Esophagus mucosa (tissue), 1 donor: ENCODE measurements at places on chromosomes 7 and 10. TPM values are rescaled to one million over a fixed set of nuclear protein-coding genes. Genes with fewer than 3 reads are reported as not detected.

The ESYT2 gene
- 41.4 TPM for total RNA-seq

The EVX1 gene
- not detected for total RNA-seq

The OR9A2 gene
- not detected for total RNA-seq

The WNT2 gene
- total RNA-seq = not detected

The IL2RA gene
- 1.4 TPM for total RNA-seq

The CPA4 gene
- 9.4 TPM for total RNA-seq

The NPSR1 gene
- total RNA-seq = not detected

The HABP2 gene
- total RNA-seq = 0.04 TPM

The CADPS2 gene
- total RNA-seq = 2.4 TPM

DNA sequence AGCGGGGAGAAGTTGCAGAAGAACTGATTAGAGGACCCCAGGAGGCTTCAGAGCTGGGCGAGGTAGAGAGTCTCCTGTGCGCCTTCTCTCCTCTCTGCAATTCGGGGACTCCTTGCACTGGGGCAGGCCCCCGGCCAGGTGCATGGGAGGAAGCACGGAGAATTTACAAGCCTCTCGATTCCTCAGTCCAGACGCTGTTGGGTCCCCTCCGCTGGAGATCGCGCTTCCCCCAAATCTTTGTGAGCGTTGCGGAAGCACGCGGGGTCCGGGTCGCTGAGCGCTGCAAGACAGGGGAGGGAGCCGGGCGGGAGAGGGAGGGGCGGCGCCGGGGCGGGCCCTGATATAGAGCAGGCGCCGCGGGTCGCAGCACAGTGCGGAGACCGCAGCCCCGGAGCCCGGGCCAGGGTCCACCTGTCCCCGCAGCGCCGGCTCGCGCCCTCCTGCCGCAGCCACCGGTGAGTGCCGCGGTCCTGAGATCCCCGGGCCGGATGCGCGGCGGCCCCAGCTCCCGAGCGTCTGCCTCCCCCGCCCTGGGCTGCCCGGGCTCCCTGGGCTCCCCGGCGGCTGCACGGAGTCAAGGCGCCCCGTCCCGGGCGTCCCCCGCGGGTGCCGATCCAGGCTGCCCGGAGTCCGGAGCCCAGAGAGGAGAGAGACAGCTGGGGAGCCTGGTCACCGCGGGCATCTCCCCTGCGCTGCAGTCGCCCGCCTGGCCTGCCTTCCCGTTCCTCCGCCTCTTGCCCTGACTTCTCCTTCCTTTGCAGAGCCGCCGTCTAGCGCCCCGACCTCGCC is at the start of gene PLAU:
Gene PLAU (plus strand): TSS at position 369 of the 789 bp plus-strand sequence. CDS start 424 bp downstream, outside the sequence.
- peak; percentile 62 for ATAC-seq

GRCh38 chr7:452226-452751 is 67.4 kb downstream of the PDGFA start:
- ATAC-seq = no peak

GRCh38 chr10:78381107-78381506 is 347.4 kb downstream of the RPS24 start:
- ATAC-seq = no peak

GRCh38 chr10:7787150-7787856 is 490 bp downstream of the KIN start:
- peak; percentile 73 for ATAC-seq

DNA sequence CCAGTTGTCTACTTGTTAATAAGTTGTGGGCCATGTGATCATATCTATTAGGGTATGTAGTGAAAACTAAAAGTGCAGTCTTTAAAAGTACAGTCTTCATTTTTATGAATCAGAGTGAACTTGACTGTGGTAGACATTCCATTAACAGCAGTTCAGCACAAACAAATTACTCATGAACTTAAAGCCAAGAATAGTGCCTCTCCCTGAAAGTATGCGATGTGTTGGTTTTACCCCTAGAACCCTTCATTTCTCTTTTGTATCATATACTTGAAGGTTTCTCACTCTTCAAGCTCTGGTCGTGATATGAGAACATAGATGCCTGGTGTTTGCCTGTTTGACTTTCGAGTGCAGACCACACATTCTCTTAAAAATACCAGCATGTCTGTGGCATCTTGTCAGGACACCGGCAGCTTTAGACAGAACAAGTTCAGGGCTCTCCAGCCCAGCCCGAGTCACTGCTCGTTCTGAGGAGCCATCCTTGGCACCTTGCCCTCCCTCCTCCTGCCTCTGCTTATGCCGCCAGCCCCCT is 159.3 kb downstream of the LCOR start:
- ATAC-seq = no peak

GRCh38 chr10:136465-136762 is 1.2 kb downstream of the ZMYND11 start:
- peak; percentile 22 for ATAC-seq

DNA sequence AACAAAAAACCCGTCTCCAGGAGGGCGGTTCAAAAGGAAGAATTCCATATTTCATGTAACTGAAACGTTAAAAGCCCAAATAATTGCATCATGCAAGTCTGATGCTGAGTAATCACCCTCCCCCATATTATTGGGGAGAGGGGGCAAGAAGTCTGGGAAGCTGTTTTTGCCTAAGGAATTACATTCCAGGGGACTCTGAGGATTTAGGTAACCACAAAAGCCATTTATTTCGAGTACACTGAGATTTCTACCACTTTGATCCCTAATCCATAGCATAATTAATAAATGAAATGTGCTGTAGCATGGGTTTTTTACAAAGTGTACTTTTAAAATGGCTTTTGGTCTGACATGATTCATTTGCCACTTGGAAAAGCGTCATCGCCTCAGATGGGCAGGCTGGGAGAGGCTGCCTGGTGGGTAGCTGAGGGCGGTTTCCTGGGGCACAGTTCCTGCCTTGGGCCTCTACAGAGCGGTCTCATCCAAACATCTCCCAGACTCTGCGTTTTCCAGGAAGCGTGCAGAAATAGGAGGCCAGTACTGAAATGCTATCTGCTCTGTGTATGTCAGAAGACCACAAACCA is 106.5 kb downstream of the TCF7L2 start:
- ATAC-seq = no peak

DNA sequence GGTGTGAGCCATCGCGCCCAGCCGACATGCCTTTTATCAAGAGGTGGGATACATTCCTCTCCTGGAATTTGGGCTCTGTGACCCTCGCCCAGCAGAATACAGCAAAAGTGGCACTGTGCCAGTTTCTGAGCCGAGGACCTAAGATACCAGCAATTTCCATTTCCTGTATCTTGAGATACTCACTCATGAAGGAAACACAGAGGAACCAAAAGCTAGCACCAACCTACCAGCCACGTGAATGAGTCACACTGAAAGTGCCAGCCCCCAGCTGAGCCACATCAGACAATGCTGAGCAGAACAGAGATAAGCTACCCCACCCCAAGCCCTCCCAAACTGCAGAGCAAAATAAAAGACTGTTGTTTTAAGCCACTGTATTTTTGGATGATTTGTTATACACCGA is 56.3 kb downstream of the CACUL1 start:
- no peak for ATAC-seq

GRCh38 chr10:20698837-20699236 is 198.3 kb downstream of the NEBL start:
- no peak for ATAC-seq

- no peak for ATAC-seq
These were observed 204.3 kb downstream of the DGKB start for GRCh38 chr7:14698239-14698638.

- ATAC-seq = peak; percentile 89
These were observed 81.2 kb upstream of the UCN3 start for GRCh38 chr10:5283305-5284158.

DNA sequence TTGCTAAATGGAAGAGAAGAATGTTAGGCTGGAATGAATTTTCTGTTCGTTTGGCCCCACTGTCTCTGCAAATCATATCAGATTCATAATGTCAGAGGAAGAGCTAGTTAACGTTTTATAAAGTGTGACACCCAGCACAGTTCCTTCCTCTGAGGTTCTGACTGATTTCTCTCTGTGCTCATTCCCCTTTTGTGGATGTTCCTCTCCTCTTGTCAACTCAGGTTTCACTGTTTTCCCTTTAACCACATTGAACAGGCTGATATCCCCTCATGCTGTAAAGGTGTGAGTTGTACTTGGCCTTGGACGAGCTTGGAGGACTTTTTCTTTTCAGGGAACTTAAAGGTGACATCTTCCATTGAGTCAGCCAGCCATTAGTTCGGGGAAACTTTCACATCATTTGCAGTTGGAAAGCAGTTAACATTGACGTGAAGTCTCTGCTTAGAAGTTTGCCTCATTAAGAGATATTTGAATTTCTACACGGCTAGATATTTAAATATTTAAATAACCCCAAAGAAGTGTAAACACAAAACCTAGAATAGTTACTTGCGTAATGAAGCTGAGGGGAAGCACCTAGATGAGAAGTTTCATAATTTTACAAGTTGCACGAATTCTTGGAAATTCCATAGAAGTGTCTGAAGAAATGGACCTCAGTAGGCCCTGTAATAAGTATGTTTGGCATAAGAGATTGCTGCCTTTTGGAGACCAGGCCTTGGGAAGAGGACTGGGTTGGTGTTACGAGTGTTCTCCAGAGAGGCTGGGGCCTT is 101.5 kb upstream of the EGR2 start:
- no peak for ATAC-seq

GRCh38 chr10:66190413-66190812 is 735.4 kb upstream of the LRRTM3 start:
- no peak for ATAC-seq

GRCh38 chr10:131886237-131886636 is 14.6 kb upstream of the PPP2R2D start:
- no peak for ATAC-seq

DNA sequence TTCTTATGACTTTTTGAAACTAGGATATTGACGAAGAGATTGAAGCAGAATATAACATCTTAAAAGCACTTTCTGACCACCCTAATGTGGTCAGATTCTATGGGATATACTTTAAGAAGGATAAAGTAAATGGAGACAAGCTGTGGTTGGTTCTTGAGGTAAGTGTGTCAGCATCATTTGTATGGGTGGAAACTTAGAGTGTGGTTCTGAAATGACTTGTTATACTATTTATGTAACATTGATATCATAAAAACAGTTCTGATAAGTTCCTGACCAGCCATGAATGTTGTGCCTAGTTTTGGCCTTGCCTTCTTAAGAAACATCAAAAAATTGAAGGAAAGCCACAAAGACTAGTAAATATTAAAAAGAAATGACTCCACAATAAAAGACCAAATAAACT is 20.8 kb downstream of the MYO3A start:
- ATAC-seq = no peak

DNA sequence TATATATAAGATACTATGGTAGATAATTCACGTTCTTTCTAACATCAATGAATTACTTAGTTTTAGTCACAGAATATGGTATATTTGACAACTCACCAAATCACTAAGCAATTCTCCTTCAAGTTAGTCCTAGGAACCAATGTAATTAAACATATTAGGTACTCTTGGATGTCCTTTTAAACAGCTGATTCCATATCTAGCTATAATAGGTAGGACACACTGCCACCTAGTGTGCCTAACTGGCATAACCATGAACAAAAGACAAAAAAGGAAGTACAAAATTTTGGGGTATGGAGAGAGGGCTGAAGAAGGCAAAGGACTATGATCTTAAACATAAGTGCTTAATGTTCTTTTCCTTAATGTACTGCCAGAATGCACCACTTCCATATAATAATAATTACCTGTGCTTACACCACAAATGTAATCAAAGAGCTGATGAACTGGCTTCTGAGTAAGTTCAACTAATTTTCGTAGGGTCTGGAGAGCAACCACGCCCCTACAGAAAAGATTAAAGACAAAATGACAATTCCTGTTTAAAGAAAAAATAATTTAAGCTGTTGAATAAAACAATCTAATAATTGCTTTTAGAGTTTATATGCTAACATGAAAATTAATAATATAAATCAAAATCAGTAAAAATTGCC is 28.7 kb downstream of the PNPLA8 start:
- peak; percentile 81 for ATAC-seq

GRCh38 chr10:84158061-84158460 is 15.5 kb upstream of the GPR15LG start:
- ATAC-seq = no peak

GRCh38 chr7:78749052-78749746 is 704.3 kb downstream of the MAGI2 start:
- no peak for ATAC-seq

GRCh38 chr7:44575054-44575453 is 1.3 kb upstream of the DDX56 start:
- no peak for ATAC-seq

DNA sequence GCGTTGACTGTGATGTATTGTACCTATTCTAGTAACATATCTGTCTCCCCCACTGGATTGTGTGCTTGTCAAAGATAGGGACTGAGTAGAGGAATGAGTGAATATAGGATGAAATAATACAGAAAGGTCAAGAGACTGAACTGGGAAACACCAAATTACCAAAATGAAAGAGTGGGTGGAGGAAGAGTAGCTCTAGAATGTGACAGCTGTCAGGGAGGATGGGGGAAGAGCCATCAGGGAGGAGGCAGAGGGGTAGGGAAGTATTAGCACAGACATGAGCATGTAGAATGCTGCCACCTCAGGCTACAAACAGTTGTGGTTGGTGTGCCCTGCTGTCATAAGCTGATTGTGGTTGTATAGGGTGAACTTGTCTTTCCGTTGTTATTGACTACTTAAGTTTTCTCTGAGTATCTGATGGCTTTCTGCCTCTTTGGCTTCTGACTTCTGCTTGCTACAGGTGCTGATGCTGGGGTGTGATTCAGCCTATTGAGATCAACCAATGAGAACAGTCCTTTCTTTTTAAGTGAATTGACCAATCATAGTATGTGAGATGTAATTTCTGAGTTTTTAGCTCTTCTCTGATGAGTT is 5.6 kb downstream of the CCSER2 start:
- peak; percentile 59 for ATAC-seq

- ATAC-seq = peak; percentile 77
These were observed 54.5 kb downstream of the WDR37 start for GRCh38 chr10:1110674-1111119.
